Activated gamma-delta T cell treated with Interleukin-2 at 50 U/mL for 16 hours (primary cell): ENCODE measurements at places on chromosomes 13 and 19.

DNA sequence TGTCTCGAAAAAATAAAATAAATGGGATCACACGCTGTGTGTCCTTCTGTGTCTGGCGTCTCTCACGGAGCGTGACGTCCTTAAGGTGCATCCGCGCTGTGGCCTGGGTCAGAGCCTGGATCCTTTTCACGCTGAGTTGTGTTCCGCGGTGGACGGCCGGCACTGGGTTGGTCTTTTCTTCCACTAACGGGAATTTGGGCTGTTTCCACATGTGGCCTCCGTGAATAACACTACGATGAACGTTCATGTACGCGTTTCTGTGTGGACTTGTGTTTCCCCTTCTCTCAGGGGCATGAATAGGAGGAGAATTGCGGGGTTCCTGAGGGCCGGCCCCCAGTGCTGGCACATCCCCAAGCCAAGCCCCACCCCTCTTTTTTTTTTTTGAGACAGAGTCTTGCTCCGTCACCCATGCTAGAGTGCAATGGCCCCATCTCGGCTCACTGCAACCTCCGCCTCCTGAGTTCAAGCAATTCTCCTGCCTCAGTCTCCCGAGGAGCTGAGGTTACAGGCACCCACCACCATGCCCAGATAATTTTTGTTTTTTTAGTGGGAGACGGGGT lies 6.2 kb upstream of the PTBP1 start:
- DNase-seq: no peak

- no peak for DNase-seq
Measured at GRCh38 chr13:44181931-44182330, 191.7 kb upstream of the SERP2 start.

DNA sequence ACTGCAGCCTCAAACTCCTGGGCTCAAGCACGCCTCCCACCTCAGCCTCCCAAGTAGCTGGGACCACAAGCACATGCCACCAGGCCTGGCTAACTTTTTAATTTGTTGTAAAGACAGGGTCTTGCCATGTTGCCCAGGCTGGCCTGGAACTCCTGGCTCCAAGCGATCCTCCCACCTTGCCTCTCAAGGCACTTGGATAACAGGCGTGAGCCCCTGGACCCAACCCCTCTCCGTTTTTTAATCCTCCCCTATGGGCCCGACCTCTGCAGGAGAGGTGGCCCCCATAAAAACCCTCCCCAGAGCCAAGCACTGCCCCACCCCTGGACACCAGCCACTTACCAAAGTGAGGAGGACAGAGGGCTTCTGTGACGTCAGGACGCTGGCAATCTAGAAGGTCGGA lies 28.6 kb downstream of the PEPD start:
- DNase-seq: no peak

- no peak for DNase-seq
Measured at GRCh38 chr13:46565808-46566750, 13.1 kb downstream of the LRCH1 start.

- no peak for DNase-seq
Measured at GRCh38 chr13:99172951-99173350, 27.7 kb upstream of the UBAC2 start.

DNA sequence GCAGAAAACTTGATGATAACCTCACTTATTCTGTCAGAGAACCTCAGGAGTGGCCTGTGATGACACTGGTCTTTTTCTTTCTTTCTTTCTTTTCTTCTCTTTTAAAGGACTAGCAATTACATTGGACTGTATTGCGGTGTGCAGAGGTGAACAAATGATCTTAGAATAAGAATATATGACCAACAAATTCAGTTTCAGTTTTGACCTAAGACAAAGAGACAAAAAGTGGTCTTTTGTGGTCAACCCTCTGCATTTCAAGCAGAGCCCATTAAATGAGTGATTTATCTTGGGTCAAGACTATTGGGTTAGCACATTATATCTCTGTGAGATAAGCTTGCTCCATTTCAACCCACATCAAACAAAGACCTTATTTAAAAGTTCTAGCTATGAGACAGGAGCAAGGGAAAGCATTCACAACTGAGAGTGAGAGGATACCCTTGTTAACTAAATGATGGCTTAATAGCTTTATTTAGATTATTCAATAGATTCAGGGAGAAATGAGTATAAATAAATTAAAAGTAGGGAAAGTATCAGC lies 644.4 kb downstream of the PCDH9 start:
- no peak for DNase-seq
